Fibroblast of skin of scalp (primary cell): ENCODE measurements at places on chromosomes 4 and X.

DNA sequence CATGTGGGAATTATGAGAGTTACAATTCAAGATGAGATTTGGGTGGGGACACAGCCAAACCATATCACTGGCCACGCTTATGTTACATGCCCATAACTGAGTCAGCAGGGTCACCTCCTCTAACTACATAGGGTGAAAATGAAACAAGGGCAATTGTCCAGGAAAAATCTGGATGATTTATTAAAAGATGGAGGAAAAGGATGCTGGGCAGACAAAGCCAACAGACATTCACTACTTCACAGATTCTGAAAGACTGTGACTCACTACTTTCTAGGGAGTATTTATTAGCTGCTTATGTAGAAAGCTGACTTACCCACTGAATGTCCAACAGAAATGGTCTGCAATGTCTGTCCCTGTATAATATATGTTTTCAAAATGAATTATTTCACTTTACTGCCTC, 72.4 kb downstream of the APBB2 start:
- peak; percentile 91 for DNase-seq

GRCh38 chrX:136147315-136147901, at the start of gene FHL1:
Gene FHL1, plus strand, starts transcription at chrX:136147533.
- peak; percentile 55 for DNase-seq

DNA sequence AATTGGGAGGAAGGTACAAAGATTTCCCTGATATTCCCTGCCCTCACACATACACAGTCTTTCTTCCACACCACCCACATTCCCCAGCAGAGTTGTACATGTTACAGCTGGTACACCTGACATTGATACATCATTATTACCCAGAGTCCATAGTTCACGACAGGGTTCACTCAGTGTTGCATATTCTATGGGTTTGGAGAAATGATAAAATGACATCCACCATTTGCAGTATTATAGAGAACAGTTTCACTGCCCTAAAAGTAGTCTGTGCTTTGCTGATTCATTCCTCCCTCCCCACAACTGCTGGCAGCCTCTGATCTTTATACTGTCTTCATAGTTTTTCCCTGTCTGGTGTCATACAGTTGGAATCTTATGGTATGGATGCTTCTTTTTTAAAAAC, 15.0 kb downstream of the AGA start:
- DNase-seq: peak; percentile 70

GRCh38 chr4:143380629-143381028, 44.0 kb downstream of the GAB1 start:
- no peak for DNase-seq

DNA sequence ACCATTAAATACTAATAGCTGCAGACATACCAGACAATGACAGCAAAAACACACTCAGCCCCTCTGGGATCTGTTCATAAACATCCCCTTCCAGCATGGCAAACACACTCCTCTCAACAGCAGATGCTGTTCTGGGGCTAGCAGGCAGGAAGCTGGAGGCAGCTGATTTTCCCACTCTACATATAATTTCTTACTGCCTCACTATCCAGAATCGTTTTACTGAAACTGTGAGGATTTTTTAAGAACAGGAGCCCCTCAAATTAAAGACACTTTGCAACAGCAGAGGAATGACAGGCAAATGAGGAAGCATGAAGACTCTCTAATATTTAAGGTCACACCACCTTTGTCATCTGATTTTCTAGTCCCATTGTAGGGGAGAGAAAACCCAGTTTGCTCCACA, 2.2 kb downstream of the MAPK10 start:
- no peak for DNase-seq

GRCh38 chr4:150720973-150721518, 139.1 kb downstream of the MAB21L2 start:
- no peak for DNase-seq

GRCh38 chr4:89213382-89213701, 94.3 kb downstream of the GPRIN3 start:
- DNase-seq: no peak

GRCh38 chr4:1579001-1579900, 104.9 kb downstream of the FAM53A start:
- peak; percentile 62 for DNase-seq

DNA sequence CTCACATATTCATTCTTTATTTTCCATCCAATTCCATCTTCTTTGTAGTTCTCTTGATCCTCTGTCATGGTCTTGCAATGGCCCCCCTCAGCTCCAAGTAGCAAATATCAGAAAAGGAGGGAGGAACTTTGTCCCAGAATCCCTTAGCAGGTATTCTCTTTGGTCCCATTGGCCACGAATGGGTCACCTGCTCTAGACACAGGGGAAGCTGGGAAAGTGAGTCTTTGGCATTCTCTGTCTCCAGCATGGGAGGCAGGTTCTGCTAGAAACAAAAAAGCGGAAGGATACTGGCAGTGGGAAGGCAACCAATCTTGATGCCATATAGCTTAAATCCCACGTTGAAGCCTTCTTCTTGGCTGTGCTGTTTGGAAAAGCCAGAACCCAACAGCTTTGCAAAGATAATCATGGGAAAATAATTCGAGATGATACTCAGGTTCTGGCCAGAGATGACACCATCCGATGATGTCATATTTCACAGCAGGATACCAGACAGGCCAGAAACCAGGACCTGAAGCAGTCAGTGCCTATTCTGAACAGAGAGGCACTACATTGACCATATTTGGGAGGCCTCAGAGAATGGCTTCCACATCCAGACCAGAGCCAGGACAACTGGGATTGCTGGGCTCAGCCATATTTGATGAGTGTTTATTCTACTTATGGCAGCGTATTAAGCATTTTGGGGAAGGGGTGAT, 110.4 kb upstream of the ATXN3L start:
- DNase-seq: peak; percentile 92

DNA sequence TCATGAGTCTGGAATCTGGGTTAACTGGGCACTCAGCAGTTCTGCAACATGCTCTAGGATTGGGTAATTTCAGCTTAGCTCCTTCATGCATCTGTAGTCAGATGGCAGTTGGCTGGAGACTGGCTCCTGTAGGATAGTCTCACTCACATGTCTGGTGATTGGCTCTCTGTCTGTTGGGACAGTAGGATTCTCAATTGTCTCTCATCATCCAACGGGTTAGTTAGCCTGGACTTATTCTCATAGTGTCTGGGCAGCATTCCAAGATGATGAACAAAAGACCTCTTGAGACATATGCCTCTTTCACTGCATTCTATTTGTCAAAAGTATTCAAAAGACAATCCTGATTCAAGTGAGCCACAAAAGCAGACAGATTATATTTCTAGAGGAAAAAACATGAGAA, 795.6 kb upstream of the GALNTL6 start:
- peak; percentile 77 for DNase-seq

DNA sequence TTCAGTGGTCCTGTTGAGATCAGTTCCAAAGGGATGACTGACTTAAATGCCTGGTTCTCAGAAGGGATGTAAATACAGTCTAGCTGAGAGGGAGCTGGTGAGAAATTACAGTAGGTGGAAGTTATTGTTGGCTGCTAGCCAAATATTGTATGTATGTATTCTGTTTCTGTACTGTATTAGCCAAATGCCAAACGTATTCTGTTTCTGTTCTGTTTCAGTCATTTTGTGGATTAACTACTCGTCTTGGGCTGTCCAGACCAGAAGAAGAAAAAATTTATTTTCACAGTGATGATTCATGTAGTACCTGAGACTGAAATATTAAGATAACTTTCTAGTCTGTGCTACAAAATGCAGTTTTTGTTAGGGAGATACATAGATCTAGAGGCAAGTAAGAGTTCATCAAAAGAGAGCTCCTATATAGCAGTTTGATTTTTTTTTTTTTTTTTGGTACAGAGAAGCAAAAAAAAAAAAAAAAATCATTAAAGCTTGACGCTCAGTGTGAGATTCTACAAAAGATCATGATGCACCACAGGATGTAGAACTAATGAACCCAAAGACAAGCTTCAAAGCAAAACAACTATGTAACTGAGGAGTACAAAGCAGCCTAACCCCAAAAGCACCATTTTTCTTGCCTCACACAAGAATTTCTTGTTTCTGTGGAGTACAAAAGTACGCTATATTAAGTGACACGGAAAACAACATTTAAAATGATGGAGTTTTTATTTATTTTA, 54.8 kb downstream of the CASP6 start:
- DNase-seq: peak; percentile 22

- peak; percentile 1 for DNase-seq
Measured at GRCh38 chr4:175884048-175884447, 72.0 kb upstream of the GPM6A start.

- DNase-seq: no peak
Measured at GRCh38 chr4:141933978-141934377, 297.6 kb downstream of the IL15 start.

GRCh38 chr4:151700566-151701316, 60.1 kb downstream of the GATB start:
- no peak for DNase-seq

GRCh38 chr4:128311659-128312403, 24.2 kb upstream of the PGRMC2 start:
- DNase-seq: no peak

- DNase-seq: no peak
Measured at GRCh38 chrX:46793386-46794143, 34.6 kb upstream of the SLC9A7 start.

DNA sequence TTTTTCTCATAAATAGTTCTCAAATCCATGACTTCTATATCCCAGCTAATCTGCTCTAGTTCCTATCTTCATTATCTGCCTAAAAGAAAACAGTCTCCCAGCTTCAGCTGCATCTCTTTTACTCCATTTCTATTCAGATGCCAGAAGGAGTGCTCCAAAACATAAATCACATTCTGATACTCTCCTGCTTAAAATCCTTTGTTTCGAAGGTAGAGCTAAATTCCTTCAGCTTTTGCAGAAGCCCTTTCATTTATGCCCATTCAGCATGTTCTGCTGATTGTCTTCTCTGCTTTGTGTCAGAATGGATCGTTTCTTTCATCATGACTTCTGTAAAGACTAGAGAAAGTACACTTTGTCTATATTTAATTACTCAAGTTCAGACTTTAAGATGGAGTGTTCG, 440.1 kb upstream of the SMIM31 start:
- DNase-seq: no peak

GRCh38 chr4:85114526-85114925, 148.0 kb upstream of the WDFY3 start:
- DNase-seq: no peak

DNA sequence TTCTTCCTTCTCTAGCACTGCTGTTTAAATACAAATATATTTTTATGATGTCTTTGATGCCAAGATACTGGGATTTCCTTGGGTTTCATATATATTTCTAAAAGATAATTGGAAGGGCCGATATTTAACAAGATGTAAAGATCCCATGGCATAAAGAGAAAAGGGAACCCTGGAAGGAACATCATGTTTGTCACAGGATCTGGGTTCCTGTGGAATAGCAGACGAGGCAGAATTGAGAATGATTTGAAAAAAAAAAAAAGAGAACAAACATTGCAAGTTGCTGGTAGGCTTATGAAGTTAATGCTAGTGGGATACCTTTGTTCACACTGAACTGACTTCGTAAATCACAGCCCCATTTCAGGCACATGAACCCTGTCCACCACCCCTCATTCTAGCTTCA, 33.6 kb downstream of the RASSF6 start:
- DNase-seq: no peak

DNA sequence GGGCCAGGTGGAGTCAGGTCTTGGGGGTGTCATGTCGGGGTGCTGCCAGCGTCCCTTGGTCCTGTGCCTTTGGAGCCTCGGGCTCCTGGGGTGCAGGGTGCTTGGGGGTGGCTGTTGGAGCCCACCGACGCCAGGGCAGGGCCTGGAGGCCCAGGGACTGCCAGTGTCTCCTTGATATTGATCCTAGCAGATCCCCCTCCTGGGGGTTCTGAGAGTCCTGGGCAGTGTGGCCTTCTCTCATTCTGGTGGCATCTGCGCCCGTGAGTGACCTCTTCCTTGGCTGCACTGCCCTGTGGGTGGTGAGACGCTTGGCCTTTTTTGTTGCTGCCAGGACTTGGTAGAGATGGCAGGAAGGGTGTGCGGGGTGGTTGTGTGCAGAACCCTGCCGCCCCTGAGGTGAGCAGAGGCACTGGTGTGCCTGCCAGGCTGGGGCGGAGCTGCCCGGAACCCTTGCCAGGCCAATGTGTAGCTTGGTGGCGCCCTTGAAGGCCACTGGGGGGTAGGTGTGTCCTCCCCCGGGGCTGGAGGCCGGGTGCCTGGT, 7.0 kb downstream of the NAT8L start:
- DNase-seq: no peak

DNA sequence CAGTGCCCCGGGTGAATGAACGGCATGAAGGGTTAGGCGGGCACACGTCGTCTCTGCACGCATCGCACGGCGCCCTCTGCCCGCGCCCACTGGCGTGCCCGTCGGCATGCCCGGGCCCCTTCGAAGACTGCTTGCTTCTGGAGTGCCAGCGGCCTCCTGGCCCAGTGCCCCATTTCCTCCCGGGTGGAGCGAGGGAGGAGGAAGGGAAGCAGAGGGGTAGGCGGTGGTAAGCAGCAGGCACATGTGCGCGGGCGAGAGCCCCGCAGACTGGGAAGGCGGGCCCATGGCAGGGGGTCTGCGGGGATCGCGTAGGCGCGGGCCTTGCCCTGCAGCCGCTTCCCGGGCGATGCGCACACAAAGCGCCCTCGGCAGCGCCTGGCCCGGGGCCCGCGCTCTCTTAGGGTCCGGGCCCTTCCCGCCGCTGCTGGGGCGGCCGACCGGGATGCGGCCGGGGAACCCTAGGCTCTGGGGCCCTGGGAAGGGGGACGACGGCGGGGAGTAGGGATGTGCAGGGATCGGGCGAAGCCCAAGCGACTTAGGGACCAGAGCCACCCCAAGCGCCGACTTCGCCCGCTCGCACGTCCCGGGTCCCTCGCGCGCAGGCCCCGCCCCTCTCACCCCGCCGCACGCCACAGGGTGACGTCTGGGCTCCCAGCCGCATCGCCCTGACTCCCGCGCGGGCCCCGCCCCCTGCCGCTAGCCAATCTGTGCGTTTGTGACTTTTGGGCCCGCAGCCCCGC, 866 bp upstream of the EMD start:
- peak; percentile 74 for DNase-seq

- DNase-seq: no peak
Measured at GRCh38 chr4:17120761-17121160, 222.3 kb upstream of the LDB2 start.

- DNase-seq: peak; percentile 60
Measured at GRCh38 chr4:139167774-139168444, 9.1 kb downstream of the ELF2 start.

DNA sequence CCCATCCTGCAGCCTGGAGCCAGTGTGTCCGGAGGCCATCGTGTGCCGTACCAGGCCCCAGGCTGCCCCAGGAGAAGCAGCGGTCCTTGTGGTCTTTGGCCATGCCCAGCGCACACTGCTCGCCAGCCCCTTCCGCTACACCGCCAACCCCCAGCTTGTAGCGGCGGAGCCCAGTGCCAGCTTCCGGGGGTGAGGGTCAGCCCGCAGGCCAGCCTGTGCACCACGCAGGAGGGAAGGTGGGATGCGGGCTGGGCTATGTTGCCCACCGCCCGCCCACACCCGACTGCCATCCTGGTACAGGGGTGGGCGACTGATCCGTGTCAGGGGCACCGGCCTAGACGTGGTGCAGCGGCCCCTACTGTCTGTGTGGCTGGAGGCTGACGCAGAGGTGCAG, 7.6 kb upstream of the SRPK3 start:
- no peak for DNase-seq

- DNase-seq: no peak
Measured at GRCh38 chrX:12225107-12225506, 86.8 kb downstream of the FRMPD4 start.

- DNase-seq: no peak
Measured at GRCh38 chr4:40462326-40462725, 127.2 kb downstream of the CHRNA9 start.
